ENCODE measurements at places on chromosomes 4 and X.
A peak's percentile ranks its signal among the peaks of the same experiment; 100 is the strongest.

DNA sequence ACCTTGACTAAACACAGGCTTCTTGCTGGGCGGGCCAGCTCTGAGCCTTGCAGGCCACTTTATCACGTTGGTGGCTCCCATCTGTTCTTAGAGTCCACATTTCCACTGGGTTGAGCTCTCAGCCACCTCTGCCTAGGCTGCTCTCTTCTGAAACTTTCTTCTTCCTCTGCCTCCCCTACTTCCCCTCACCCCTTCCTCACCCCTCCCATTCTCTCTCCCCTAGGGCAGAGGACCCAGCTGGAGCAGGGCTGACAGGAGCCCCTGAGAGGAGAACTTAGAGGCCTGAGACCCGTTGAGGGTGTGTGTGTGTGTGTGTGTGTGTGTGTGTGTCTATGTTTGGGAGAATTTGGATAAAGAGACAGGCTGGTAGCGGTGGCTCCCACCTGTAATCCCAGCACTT, 19.9 kb upstream of the TMSB4X start:
- DNase-seq, result no peak

- no peak for DNase-seq
Observed at GRCh38 chr4:82839624-82840023, 41.0 kb upstream of the SCD5 start.

DNA sequence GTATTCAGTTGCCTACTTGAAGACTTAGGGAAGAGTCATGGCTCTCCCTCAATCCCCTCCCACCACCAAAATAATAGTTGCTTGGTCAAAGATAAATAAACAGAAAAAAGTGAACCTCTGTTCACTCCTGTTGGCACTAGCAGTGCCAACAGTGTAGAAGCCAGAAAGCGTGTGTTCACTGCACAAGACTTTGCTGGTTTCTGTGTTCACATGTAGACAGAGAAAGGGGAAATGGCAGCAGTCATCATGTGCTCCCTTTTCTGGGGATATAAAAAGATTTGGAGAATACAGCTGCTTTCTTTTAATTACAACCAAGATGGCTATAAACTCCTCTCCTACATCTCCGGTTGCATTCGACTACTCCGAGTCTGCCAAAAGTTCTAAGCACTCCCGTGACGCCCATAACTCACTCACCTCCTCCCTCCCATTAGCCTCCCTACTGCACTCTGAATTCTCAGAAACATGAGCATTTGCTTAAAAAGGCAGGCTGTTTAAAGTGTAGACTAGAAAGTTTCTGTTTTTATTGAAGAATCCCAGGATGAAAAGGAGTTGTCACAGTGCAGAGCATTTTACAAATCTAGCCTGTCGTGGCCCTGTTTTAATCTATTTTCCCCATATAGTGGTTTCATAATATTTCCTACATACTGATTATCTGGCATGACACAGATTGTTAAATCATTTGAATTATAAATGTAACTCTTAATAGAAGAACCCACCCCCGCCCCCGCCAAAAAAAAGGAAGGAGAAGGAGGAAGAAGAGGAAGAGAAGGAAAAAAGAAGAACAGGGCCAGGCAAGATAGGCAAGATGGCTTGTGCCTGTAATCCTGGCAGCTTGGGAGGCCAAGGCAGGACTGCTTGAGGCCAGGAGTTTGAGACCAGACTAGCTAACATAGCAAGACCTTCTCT, 16.7 kb downstream of the LGI2 start:
- DNase-seq, result no peak

DNA sequence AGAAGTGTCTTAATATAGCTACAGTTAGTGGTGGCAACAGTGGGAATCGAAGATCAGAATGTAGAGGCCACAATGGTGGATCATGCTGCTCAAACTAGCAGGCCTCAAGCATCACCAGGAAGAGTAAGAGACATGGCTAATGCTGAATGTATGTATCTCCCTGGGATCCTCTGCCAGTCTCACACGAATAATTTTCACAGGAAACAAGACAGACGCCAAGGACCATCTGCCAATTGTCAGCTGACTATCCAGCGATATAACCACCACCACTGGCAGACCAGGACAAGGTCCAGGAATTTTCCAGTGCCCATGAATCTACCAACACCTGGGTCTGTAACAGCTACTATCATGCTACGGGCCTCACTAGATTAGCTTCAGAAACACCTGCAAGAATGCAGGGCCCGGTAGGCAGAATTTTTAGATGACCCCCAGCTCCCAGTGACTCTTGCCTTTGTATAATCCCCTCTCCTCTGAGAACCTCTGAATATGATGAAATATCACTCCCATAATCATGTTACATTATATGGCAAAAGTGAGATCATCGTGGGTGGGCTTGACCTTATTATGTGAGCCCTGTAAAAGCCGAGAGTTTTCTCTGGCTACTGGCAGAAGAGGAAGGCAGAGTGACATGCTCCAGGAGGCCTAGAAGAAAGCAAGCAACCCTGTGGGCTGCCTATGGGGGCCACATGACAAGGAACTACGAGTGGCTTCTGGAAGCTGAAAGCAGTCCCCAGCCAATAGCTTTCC, 429.8 kb downstream of the BCOR start:
- DNase-seq, result peak; percentile 9

DNA sequence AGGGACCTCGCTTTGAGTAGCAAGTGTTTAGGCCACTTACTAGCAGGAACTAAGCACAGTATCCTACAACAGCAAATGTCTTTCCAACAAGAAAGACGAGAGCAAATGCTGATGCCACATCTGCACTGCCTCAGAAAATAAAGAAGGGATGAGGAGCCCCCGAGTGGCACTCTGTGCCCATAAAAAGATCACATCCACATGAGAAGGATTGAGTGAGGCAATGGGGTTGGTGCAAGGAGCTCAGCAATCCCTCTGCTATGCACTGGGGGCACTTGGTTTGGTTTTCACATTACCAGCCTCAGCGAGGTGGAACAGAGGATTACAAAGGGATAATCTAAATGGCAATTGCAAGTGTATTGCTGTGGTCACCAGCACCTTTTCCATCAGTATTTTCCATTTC, 252.8 kb upstream of the SLC7A11 start:
- peak; percentile 72 for DNase-seq

- no peak for DNase-seq
Observed at GRCh38 chr4:8704632-8705031, 112.1 kb downstream of the CPZ start.

GRCh38 chrX:20654596-20655106, 387.9 kb upstream of the RPS6KA3 start:
- no peak for DNase-seq

GRCh38 chr4:1768367-1769034, 24.6 kb upstream of the FGFR3 start:
- DNase-seq, result no peak

DNA sequence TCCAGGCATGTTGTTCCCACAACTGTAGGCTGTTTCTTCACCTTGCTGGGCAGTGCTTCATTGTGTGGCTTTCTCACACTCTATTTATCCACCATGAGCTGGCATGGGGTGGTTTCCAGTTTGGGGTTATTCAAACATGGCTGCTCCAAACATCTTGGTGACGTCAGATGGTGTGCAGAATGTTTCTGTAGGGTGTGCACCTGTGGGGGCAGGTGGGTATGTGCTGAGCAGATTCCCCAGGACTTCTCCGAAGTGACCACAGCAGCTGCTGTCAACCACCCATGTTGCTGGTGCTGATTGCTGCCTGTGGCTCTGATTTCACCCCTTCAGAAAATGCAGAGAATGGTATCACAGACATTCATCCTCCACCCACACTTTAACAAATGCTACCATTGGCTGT, 5.0 kb upstream of the PSAPL1 start:
- no peak for DNase-seq

GRCh38 chr4:43296946-43297528, 404.5 kb downstream of the GRXCR1 start:
- no peak for DNase-seq

DNA sequence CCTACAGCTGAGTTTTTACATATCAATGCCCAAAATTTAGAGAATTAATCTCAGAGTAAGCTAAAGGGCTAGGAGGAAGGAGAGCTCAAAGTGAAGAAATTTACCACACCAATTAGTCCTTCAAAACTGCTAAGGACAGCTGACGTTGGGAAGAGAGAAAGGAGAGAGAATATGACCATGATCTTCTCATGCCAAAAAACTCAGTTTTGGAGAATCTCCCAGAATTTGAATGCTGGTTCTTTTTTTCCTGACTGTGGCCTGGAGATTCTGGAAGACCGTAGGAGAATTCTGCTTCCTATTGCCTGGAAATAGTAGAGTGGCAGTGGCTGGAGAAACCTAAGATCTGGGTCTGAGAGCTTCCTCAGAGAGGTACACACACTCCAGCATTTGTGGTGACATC, 834.4 kb upstream of the SLIT2 start:
- DNase-seq, result no peak

GRCh38 chrX:78624962-78625909, 33.9 kb downstream of the RTL3 start:
- no peak for DNase-seq

- DNase-seq, result no peak
Observed at GRCh38 chr4:68865188-68865638, 49.4 kb downstream of the UGT2B10 start.

DNA sequence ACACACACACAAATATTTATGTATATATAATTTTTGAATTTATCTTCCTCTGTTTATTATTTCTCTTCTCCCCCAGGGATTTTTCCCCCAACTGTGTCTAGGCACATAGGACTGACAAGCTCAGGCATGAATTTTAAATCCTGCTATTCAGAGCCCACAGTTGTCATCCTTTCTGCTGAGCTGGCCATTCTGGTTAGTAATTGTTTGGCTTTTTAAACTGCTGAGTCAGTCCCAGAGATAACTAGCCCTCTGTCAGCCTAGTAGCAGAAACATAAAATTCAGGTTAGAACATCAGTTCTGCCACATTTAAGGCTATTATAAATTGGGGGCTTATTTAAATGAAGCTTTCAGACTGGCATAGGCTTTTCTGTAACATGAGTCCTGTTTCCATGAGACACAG, 151.7 kb upstream of the MAOA start:
- no peak for DNase-seq

- DNase-seq, result peak; percentile 8
Observed at GRCh38 chr4:157246964-157247363, 26.4 kb downstream of the GRIA2 start.

GRCh38 chr4:146194212-146194611, 18.7 kb downstream of the LSM6 start:
- no peak for DNase-seq

DNA sequence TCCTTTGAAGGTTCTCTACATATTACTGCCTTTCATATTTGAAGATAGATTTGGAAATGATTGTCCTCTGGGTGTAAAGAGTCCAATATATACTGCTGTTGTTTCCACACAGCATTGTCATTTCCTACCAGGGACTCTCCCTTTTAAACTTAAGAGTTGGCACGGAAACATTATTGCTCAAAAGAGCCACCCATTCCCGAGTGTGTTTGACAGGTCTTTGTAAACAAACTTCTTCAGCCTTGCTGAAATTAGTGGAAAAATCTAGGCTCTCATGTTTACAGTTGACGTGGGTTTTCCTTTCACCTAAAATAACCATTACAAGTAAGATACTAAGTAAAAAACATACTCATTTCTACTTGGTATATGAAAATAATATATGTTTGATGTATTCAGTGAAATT, 111.4 kb upstream of the LIMCH1 start:
- peak; percentile 28 for DNase-seq

DNA sequence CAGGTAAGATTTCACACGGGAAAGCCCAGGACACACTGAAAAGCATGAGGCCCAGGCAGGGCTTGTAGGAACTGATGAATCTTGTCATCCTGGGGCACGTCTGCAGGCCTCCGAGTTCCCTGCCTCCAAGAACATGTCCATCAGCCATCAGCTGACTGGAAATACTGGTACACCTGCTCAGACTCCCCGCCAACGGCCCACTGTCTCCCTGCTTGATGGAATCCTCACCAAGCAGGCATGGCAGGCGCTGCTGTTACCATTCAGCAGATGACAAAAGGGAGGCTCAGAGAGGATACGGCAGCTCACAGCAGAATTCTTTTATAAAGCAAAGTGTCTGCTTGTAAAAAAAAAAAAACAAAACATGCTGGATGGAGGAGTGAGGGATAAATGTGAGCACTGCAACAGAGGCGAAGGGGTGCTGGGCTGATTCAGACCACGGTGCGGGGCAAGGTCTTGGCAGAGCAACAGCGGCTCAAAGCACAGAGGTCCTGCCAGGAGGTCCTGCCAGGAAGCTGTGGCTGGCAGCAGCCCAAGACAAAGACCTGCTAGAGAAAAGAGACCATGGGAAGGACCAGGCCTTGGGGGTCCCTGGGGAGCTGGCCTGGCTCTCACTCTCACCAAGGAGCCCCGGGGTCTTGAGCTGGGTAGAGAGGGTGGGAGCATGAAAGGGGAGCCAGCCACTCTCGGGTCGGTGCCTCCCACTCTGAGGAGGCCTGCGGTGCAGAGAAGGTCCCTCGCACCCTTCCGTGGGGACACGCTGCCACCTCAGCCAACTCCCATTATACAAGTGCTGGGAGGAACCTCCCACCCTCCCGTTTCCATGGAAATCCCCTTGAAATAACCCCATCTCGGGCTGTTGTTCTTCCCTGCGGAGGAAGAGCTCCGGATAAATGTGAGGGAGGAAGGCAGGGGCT, 25.6 kb downstream of the PPP2R2C start:
- no peak for DNase-seq
